Activated T-cell treated with anti-CD3 and anti-CD28 coated beads for 48 hours (primary cell): ENCODE measurements at places on chromosomes 4 and X.

GRCh38 chrX:97452283-97452682, 568.6 kb downstream of the RPA4 start:
- DNase-seq = no peak

- DNase-seq = no peak
Measured at GRCh38 chr4:181688432-181688831, 554.8 kb upstream of the TENM3 start.

- peak; percentile 25 for DNase-seq
Measured at GRCh38 chr4:17324386-17324830, 187.5 kb downstream of the QDPR start.

DNA sequence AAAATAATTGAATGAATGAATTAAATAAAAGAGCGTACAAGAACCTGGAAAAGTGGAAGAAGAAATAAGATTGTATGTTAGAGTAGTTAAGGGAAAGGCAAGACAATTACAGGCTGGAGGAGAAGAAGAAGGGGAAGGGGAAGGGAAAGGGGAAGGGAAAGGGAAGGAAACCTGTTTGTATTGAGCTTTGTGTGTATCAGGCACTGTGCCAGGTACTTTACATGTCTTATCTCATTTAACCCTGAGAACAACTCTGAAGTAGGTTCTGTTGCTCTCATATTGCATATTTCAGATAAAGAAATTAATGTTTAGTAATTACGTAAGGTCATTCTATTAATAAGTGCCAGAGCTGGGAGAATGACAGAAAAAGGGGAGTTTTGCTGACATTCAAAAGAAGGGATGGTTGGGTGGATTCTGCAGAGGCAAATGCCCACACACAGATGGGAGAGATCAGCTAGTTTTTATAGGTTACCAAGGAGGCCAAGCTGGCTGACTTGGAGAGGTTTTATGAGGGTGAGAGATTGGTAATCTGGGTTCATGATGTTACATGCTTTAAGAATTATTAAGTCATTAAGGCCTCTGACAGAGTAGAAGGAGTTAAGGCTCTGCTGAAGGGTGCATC, 92.3 kb upstream of the LCORL start:
- DNase-seq = no peak

- DNase-seq = no peak
Measured at GRCh38 chr4:29199485-29199884, 1520.7 kb upstream of the PCDH7 start.
